ENCODE measurements at places on chromosomes 13 and 19. TPM values are rescaled to one million over a fixed set of nuclear protein-coding genes. Genes with fewer than 3 reads are reported as not detected.

The TBC1D17 gene
- polyA plus RNA-seq = 25.6 TPM

The MBD3L3 gene
- polyA plus RNA-seq = not detected

The ZNF582 gene
- polyA plus RNA-seq = 4.0 TPM

The CFAP97D2 gene
- polyA plus RNA-seq = not detected

The C3 gene
- 14.8 TPM for polyA plus RNA-seq

The NALCN gene
- 0.07 TPM for polyA plus RNA-seq

The PABPC3 gene
- polyA plus RNA-seq = 0.13 TPM

The PLPPR3 gene
- polyA plus RNA-seq = 0.08 TPM

The DCT gene
- polyA plus RNA-seq = not detected

The ZNF112 gene
- 4.6 TPM for polyA plus RNA-seq

The IFNL1 gene
- polyA plus RNA-seq = not detected

DNA sequence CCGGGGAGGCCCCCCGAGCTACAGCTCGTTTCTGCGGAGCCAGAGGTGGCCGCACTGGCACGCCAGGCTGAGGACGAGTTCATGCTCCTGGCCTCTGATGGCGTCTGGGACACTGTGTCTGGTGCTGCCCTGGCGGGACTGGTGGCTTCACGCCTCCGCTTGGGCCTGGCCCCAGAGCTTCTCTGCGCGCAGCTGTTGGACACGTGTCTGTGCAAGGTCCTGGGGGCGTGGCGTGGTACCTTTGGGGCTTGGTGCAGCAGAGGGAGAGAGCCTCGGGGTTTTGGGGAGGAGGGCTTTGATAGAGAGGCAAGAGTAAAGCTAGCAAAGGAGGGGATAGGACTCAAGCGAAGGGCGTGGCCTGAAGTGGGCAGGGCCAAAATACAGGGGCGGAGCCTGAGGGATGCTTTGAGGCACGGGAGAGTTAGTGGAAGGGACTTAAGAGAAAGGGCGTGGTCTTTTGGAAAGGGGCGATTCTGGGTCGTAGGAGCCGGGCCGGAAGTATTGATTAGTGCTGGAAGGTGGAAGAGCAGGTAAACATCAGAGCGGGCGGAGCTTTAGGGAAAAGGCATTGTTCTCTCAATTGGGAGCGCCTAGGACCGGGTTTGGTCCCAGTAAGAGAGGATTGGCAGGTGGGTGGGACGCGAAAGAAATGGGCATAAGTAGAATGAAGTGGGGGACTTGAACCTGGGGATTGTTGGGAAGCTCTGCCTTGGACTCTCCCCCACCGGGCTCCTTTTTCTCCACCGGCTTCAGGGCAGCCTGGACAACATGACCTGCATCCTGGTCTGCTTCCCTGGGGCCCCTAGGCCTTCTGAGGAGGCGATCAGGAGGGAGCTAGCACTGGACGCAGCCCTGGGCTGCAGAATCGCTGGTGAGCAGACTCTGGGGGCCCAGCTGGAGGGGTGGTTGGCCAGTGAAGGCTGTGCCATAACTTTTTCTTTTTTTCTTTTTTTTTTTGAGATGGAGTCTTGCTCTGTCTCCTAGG is 1.2 kb downstream of the PPM1N start:
- DNase-seq = no peak

GRCh38 chr13:97979051-97979450 is 25.6 kb downstream of the IPO5 start:
- no peak for DNase-seq

- DNase-seq = no peak
Measured at GRCh38 chr19:50244695-50245094, 41.3 kb downstream of the MYH14 start.

- DNase-seq = no peak
Measured at GRCh38 chr13:38350114-38350617, 515 bp downstream of the UFM1 start.

GRCh38 chr13:33976965-33977364 is 159.0 kb downstream of the RFC3 start:
- no peak for DNase-seq

DNA sequence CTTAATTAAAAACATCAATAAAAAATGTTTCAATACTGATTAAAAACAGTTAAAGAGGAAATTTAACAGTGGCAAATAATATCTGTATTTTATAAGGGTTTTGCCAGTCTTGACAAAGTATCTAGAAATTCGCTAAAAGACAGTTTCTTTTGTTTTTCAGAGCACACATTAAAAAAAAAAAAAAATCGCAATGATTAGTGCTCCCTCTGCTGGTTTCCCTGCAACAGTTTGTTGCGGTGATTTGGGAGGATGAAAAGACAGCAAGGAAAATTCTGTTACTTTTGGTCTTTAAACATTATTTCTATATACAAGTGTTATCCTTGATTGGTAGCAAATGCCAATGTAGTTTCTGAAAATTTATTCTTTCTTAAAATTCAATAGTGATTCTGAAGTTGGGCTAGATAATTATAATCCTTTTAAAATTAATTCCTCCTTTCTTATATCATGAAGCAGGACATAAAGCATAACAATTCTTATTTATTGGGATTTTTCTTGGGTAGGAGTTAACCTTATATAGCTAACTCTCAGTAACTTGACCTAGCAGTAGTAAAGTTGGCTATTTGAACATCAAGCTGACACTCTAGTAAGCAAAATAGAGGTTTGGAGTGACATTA is 23.1 kb upstream of the SPRY2 start:
- DNase-seq = no peak

DNA sequence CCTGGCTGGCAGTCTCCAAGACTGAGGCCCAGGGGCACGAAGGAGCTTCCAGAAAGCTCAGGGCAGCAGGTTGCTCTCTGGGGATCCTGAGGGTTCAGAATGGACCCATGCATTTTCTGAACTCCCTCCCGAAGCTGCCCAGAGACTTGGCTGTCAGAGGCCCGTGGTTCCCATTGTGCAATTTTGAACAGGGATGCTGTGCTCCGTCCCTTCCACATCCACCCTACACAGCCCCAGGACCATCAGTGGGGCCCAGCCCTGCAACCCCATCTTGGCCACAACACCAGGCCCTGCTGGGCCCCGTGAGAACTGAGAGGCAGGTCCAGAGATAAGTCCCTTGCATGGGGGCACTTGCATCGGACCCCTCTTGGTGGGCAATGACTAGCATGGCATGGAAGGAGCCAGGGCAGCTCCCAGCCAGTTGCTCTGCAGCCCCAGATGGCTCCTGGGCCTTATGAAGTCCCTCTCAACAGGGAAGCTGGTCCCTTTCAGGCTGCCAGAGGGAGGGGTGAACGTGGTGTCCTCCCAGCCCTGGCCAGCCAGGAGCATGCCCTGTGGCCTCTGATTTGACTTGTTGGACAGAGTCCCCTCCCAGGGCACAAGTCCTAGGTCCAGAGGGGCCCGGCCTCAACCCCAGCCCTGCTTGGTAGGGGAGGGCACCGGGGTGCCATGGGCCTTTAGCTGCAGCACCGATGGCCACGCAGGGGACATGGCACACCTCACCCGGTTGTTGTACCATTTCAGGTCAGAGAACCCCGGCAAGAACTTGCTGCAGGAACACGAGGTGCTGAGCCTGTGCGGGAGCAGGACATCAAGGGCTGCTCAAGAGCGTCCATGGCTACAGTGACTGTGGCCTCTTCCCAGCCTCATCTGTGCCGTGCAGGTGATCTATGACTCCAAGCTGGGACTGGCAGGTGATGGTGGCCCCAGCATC is 17.3 kb upstream of the ZNF14 start:
- no peak for DNase-seq

DNA sequence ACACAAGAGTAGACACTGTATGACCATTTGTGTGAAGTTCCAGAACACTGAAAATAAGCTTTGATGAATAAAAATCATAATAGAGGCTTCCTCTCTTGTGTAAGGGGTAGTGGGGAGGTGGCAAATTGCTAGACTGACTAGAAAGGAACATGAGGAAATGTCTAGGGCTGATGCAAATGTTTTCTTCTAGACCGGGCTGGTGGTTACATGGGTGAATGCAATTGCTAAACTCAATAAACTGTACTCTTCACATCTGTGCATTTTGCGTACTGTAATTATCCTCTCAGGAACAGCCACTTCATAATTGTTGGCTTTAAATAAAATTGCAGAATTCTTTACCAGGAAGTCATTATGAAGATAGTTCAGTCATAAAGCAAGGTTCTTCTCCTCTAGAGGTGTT is 5.2 kb upstream of the KBTBD7 start:
- DNase-seq = no peak

DNA sequence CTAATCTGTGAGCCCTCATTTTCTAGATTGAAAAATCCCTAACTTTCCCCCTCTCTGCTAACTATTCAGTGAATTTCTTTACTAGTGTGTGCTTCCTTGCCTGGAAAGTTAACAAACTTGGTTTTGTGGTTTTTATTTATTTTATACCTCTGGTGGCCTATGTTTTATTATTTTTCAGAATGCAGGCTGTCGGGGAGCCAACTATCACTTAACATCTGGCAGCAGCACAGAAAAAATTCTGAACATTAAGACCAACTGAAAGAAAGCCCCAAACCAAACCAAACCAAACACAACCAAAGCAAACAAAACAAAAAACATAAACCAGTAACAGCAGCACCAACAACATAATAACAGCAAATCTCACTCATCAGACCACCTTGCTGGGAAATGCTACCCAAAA is 109.0 kb upstream of the KL start:
- no peak for DNase-seq

DNA sequence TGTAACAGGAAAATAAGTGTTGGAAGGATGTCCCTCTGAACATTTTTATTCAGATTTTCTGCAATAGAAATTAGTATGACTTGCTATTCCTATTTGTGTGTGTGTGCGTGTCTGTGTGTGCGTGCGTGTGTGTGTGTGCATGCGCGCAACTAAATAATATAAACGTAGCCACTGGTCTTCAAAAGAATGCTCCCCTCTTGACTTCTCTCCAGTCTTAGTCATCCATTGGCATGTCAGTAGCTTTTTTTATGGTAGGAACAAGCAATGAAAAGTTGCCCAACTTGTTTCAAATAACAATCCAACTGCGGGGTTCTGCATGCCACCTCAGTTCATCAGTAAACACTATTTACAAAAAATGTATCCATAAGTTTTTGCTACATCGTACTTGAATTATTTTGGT is 249.6 kb downstream of the GPC6 start:
- DNase-seq = no peak

DNA sequence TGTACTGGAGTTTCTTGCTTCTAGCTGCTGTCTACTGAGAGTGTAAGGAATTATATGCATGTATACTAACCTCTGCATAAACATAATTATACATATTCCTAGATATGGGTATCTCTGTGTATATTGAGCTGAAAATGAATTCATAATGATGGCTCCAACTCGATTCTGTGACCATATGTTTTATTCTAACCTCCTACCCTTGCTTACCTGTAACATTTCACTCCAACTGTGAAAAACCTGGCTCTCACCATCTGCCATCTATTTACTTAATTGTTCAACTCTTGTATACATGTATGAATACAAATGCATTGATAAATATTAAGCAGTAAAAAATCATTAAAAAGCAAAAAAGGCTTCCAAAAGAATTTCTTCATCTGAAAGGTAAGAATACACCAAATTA is 1729.5 kb upstream of the SPRY2 start:
- DNase-seq = no peak

DNA sequence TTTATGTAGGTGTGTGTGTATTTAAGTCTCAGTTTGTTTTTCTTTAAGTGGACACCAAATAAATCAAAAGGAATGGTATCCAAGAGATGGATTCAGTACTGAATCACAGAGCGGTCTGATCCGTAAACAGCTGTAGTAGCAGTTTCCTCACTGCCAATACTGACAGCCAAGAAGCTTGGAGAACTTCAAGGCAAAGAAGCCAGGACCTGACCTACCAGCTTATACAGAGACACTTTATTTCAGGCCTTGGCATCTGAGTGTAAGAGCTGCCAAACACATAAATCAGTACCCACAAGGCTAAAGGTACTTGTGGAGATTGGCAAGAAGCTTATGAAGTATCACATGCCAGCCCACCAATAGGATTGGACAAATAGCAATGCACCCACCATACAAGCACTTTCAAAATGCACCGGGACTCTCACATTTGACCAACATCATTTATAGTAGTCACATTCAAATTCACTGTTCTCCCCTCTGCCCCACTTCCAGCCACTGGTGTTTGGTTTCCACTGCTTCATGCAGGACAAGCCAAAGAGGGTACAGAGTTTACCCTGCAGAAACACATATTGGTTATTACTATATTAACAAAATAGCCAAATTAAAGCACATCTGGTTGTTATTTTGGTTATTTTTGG is 357.9 kb downstream of the KLF12 start:
- DNase-seq = no peak

DNA sequence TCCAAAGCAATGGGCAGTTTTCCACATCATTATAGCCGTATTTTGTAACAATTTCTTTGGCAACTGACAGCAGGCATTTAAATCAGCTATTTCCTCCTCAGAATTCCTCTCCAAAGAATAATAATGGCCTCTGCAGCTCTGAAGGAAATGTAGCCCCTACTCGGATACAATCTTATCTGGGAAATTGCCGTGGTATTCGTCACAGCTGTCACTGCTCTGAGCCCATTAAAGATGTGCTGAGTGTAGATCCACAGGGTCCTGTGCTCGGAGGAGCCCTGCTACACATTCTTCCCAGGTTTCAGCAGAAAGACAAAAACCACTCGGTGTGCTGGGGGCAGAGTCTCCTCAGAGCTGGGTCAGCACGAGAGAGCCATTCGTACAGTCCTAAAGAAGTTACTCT is 33.1 kb downstream of the MZT1 start:
- DNase-seq = no peak

- DNase-seq = no peak
Measured at GRCh38 chr19:5262721-5263120, 77.9 kb downstream of the PTPRS start.

DNA sequence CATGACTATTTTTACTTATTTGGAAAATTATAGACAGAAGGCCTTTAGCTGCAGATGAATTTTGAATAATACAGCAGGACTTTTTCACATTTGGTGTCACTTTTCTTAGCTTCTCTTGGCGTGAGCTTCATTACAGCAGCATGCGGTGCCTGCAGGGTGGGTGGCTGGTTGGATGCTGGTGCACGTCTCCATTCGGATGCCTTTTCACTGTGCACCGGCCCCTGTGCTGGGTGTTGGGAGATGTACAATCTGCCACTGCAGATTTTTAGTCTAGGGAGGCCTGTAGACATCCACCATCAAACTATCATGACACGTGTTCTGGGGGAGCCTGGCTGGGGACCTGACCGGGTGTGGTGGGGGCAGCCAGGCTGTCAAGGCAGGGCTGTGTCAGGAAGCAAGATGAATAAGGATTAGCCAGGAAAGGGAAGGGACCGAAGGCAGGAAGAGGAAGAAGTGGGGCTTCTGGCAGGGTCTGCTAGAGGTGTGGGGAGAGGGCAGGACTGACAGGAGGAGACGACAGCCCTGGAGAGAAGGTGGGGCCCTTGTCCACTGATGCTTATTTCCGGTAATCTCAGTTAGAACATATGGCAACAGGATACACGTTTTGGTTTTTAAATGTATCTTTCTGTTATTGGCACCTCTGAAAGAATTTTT is 88.8 kb downstream of the ARHGEF7 start:
- DNase-seq = no peak

DNA sequence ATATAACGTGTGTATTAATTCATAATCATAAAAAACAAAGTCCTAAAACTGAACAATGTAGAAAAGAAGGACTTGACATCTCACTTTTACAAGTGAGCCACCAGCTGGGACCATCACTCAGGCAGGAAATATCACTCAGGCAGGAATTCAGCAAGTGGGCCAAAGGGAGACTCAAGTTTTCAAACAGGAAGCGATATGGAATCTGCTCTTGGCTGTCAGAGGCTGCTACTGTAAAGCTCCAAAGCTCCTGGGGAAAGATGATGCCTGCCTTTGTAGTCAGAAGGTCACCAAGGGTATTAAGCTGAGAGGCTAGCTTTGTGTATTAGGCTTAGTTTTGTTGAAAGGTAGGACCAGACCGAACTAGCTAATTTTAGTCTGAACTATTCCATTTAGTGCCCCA is 5.5 kb upstream of the AKAP11 start:
- DNase-seq = no peak

GRCh38 chr13:97266332-97266731 is 44.2 kb downstream of the MBNL2 start:
- DNase-seq = no peak
